CD4-positive, alpha-beta T cell treated with Interleukin-21 for 1 hour (primary cell): ENCODE measurements at places on chromosomes 1 and 21.

DNA sequence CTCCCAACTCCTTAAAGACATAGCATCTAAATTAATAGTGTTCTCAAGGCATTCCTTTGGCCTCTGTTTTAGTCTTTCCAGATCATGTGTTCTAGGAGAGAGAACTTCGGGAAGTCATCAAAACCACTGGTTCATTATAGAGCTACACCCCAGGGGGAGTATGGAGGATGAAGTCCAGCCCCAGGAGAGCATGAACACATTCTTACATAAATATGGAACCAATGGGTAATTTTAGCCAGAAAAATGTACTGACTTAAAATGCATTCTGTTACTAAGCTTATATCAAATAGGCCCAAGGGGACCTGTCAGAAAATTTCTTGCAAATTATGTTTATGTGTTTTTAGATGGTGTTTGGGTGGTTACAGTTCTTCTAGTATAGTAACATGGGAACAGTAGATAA is 165.2 kb downstream of the NTMT2 start:
- no peak for DNase-seq

GRCh38 chr1:218351391-218352074 is 6.4 kb downstream of the TGFB2 start:
- DNase-seq: peak; percentile 16

DNA sequence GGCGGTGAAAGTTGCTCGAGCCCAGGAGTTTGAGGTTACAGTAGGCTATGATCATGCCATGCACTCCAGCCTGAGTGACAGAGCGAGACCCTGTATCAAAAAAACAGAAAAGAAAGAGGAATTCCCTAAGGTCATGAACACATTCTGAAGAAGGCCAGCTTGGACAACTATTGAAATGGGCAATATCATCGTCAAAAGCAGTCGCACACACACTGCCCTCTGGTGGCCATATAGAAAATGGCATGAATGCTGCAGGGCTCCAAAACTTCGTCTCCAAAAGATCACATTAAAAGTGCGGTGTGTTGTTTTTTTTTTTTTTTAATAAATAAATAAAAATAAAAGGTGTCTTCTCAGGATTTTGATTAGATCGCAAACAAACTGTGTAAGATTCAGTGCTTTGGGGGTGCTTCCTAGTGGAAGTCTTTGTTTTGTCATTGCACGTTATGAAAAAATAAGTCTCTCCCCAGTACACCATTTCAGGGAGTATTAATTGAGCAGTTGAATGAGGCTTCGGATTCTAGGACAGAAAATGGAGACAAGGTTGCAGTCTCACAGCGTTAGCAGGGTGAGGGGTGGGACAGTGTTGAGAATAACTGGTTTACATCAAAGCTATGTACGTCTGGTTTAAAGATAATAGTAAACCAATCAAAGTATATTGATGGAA is 87.5 kb upstream of the FMN2 start:
- DNase-seq: no peak

GRCh38 chr1:47859092-47859743 is 138.0 kb downstream of the TRABD2B start:
- no peak for DNase-seq

GRCh38 chr1:215032911-215033526 is 49.5 kb upstream of the KCNK2 start:
- no peak for DNase-seq

DNA sequence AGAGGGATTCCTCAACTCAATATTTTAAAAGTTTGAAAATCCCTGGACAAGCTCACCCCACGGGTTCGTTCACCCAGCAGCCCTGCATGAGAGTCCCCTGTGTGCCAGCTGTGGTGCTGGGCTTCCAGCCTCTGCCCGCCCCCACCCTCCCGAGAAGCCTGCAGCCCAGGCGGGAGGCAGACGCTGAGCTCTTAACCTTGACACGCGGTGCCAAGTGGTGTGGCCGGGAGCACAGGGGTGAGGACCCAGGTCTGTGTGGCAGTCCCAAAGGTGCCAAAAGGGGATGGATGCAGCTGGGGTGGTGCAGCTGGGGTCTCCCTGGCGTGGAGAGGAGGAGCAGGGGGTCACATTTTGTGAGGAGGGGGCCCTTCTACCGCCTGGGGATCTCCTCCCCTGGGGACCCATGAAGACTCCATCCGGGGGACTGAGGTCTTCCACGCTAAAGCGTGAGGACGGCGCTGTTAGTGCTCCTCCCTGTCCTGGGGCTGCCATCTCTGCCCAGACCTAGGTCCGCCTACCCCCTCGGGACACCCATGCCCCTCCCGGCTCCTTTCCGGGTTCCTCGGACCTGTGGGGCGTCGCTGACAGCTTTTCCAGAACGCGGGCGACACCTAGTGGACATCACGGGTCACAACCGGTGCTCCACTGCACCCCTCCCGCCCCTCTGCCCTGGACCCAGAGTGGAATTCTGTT is 12.9 kb downstream of the PLA2G2F start:
- DNase-seq: peak; percentile 78

DNA sequence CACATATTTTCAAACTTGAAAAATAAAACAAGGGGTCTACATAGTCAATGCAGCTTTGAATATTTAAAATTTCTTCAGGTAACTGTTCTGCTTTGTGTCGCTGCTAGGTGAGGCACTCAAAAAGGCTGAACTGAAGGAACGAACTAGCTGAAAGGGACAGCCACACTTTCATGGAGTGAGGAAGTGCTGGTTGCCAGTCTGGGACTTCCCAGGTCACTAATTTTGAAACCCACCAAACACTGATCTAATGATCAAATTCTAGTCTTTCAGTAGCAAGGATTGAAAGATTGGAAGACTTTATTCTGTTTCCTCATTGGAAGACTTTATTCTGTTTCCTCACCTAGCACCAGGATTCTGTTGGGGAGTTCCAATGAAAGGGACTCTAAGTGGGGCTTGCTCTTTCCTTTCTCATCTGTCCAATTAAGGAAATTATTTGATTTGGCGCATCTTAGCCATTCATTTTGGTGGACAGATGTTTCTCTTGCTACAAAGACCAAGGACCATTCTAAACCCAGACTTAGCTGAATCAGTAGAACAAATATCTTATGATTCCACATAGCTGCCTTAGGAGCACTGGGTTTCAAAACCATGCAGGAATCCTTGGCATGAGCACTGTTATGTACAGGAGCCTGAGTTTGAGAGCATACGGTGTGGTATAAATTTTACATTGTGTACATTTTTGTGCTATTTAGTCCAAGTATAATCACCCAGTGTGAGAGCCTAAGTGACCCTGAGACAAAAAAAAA is 10.9 kb upstream of the ARID1A start:
- DNase-seq: no peak

DNA sequence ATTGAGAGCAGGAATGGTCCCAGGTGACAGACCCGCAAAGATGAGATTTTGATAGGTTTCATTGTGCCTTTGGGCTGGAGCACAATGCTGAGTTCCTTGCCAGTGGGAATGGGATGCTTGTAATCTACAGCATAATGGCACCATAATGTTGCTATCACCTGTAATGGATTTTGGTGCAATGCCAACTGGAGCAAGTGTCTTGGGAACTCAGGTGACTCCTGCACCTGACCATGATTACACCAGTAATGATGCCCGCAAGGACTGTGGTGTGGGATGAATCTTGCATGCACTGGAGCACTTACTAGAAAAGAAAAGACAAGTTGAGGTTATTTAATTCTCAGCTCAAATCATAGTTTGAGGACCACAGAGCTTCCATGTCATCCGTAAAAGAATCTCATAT is 96.7 kb downstream of the PTPRU start:
- DNase-seq: no peak

- no peak for DNase-seq
Measured at GRCh38 chr1:210757677-210758076, 376.3 kb downstream of the KCNH1 start.

DNA sequence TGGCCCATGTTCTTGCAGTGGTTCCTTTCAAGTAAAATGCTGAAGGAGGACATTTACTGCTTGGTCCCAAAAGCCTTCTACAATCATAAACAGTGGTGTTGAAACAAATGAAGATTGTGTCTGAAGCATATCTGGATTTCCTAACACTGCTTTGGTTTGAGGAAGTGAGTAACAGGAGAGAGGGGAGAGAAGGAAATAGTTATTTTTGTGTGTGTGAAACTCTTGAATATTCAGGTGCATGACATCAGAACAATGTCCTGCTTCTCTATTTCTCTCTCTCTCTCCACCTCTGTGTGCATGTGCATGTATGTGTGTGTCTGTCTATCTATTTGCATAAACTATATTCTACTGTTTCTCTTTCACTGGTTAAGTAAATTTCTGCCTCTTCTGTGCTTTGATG is 61.4 kb upstream of the TNFSF18 start:
- DNase-seq: peak; percentile 4

- no peak for DNase-seq
Measured at GRCh38 chr1:76142771-76143540, 68.4 kb downstream of the ST6GALNAC3 start.

GRCh38 chr1:7666249-7666648 is 104.8 kb upstream of the VAMP3 start:
- no peak for DNase-seq

GRCh38 chr1:78237364-78237916 is 191.7 kb downstream of the GIPC2 start:
- no peak for DNase-seq

- no peak for DNase-seq
Measured at GRCh38 chr1:200880212-200880611, 7.4 kb downstream of the GPR25 start.

GRCh38 chr1:27141266-27142003 is 13.5 kb downstream of the SLC9A1 start:
- DNase-seq: no peak

DNA sequence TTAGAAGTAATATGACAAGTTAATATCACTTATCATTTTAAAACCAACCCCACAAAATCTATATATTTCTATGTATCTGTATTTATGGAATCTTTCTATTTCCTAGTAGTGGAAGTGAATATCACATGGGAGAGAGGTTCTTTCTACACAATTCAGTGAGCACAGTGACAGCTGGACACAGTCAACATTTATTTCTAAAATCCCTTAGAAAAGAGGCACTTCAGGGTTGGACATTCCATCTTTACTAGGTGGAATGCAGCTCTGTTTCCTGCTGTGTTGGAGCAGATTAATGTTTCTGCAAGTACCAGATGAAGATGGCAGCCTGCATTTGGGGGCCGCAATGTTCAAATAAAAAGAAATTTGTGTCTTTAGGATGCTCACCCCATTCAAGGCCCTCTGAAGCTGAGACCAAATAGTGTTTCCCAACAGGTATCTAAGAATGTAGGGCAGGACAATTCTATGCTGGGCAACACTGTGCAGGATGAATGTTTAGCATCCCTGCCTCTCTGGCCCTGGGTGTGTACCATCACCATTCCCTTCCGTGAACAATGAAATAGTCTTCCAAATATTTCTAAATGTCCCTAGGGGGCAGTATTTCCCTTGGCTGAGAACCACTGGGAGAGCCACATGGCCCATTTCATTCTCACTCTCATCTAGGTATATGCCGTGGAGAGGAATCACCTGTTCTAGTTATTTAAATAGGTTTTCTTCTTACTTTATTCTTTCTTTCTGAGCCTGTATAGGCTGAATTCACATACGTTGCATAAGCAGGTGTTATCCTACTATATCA is 394.8 kb downstream of the PRDM2 start:
- no peak for DNase-seq

GRCh38 chr1:52281518-52281917 is 84.5 kb downstream of the CC2D1B start:
- no peak for DNase-seq

GRCh38 chr1:228144193-228144992 is 4.3 kb downstream of the GUK1 start:
- no peak for DNase-seq

- DNase-seq: no peak
Measured at GRCh38 chr1:239662950-239663349, 276.6 kb downstream of the CHRM3 start.

DNA sequence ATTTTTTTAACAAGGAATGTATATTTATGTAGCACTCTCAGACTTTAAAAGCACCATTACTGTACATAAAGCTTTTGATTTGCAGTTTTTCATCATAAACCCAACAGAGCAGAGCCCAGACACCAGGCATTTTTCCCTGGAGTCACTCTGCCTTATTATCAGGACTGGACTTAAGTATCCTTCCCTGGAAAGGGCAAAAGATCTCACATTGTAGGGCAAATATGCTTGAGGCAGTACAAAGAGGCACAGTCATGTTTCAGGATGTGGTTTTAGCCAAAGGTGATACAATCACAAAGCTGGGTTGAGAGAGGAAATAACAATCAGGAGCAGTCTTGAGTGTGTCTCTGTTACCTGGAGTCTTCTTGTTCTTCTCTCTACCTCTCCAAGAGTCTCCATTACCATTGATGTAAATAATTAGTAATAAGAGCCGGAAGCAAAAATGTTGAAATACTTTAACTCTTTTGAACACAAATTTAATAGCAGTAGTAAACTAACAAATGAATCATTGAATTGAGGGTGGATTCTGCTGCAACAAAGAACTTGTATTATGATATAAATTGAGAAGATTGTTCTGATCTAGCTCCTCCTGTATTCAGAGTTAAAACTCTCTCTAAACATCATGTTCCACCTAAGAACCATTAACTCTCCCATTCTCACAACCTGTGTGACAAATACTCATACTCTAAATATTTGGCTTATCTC is 160.5 kb downstream of the LTN1 start:
- peak; percentile 64 for DNase-seq

GRCh38 chr1:229229721-229230139 is 41.2 kb upstream of the RAB4A start:
- DNase-seq: no peak

DNA sequence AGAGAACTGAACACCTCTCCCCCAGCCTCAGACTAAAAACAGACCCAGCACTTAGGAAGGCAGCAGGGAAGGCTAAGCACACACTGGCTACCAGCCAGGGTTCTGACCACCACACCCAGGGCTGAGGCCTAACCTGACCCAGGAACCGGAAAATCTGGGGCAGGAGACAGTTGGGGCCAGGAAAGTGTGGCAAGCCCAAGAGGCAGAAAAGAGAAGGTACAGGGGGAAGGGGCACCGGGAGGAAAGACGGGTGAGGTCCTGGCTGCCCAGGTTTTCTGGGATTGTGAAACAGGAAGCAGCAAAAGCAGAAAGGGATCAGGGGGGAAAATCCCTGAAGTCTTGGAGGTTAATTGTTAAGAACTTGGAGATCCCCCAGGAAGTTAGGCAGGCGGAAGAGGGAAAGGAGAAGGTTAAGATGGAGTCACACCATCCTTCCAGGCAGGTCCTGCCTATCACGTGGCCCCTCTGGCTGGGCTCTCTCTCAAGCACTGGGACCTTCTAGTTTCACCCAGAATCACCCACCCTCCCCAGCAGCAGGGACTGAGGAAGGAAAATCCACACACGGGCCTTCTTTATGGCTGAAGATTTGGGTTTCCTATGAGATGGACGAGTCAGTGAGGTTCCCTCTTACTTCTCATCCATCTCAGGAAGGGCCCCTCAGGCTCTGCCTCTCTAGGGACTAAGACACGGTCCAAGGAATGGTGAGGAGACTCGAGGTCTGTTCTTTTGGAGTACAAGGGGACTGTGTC is 2.6 kb downstream of the HDGF start:
- no peak for DNase-seq

GRCh38 chr1:147494998-147495580 is 46.2 kb upstream of the BCL9 start:
- DNase-seq: peak; percentile 76

- no peak for DNase-seq
Measured at GRCh38 chr1:96384611-96385010, 337.0 kb upstream of the PTBP2 start.
